ENCODE measurements at places on chromosomes 12 and 14.

DNA sequence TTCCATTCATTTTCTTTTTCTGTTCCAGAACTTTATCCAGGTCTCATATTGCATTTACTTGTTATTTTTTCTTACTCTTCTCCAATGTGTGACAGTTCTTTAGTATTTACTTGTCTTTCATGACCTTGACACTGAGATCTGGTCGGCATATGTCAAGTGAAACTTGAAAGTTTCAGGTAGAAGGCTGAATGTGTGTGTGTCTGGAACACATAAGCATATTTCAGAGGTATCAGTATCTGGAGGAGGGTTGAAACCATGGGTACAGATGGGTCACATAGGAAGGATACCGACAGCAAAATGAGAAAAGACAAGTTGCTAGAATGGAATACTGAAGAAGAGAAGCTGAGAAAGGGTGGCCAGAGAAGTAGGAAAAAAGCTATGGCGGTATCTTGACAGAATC is 22.5 kb upstream of the PTGDR start:
- DNase-seq = no peak

- no peak for DNase-seq
Measured at GRCh38 chr12:113277511-113277910, 56.2 kb downstream of the TPCN1 start.

DNA sequence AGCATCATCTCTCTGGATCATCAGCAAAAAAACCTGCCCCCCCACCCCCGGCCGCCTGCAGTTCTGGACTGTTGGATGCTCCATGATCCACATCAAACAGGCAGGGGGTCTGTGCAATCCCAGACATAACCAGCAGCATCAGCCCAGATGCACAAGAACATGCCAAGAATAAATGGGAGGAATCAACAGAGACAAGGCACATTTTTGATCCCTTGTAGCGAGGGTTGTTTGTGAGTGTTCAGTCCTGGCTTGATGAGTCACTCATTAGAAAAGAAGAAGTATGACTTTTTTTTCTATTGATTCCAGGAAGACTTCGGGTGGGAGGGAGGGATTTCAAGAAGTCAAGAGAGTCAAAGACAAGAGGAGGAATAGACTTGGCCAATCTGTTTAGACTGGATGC is 244.2 kb downstream of the KSR2 start:
- DNase-seq = no peak

- no peak for DNase-seq
Measured at GRCh38 chr12:22105542-22105941, 59.5 kb downstream of the CMAS start.

- DNase-seq = no peak
Measured at GRCh38 chr14:26209699-26210098, 388.1 kb downstream of the NOVA1 start.

DNA sequence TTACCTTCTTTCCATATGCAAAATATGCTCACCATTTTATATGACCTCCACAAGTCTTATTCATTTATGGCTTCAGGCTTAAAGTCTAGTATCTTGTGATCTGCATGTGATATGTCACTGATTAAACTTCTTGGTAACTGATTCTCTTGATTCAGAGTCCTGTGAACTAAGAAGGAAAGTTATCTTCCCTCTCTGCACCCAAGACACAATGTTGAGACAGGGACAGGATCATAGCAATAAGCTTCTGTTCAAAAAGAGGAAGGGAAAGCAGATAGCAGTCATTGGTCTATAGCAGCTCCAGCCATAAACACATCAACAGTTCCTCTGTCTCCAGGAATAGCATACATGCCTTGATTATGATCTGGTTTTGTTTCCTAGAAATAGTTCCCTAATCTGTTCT is 103.1 kb downstream of the UNC79 start:
- no peak for DNase-seq

- DNase-seq = no peak
Measured at GRCh38 chr14:69850736-69851112, 28.5 kb upstream of the SMOC1 start.

GRCh38 chr14:35215110-35215813 is 76.9 kb upstream of the PSMA6 start:
- no peak for DNase-seq

- no peak for DNase-seq
Measured at GRCh38 chr12:96402061-96402460, 1.8 kb upstream of the CDK17 start.

- DNase-seq = no peak
Measured at GRCh38 chr14:104536942-104537612, 42.5 kb upstream of the C14orf180 start.

GRCh38 chr12:1044696-1045095 is 53.7 kb downstream of the ERC1 start:
- DNase-seq = no peak

DNA sequence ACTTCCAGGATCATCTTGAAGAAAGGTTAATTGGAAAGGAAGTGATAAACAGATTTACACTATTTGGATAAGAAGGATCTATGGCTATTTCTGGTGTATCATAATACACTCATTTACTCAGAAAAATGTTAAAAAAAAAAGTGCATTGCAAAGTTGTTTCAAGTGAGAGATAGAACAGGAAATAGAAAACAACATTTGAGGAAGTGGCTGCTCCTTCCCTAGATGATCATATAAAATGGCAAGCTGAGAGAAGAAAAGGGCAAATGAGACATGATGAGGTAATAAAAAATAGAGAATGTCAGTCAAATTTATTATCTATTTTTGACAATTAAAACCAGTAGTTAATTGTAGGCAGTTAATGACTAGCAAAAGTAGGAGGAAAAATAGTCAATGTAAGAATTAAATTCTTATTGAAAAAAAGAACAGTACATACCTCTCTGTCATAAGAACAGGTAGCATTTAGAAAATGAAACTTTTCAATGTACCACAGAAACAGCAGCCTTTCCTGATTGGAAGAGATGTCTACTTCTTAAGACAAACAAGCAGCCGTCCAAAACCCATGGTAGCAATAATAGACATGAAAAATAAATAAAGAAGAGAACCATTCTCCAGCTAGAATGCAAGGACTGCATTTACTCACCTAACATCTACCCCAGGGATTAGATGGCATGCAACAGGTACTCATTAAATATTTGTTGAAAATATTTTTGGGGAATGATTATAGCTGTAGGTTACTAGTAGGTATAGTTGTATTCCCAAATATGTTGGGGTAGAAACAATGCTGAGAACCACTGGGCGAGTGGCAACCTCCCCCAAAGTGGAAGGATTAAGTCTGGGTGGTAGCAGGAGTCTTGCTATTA is 63.9 kb upstream of the GRIP1 start:
- no peak for DNase-seq

DNA sequence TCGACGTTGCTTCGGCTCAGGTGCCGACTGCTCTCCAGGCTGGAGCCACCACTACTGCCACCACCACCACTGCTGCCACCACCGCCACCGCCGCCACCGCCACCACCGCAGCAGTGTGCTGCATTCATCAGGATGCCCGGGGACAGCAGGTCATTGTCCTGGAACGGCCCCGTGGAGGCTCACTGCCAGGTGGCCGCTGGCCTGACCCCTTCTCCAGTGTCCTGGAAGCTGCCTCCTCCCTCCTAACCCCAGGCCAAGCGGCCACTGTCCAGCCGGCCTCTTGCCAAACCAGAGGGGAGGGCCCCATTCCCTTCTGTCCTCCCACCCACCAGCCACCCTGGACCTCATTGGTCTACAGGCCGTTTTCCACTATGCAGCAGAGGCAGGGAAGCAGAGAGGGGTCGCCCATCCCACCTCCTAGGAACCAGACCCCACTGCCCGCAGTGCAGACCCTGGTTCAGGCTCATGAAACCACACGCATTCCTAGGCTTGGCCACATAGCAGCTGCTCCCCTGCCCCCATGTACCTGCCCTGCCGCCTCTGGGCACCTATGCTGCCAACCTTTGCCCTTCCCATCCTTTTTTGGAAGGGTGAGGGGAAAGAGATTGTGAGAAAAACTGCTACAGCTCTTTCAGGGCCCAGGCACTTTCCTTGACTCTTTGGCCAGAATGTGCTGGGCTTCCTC is 15.2 kb downstream of the ARL6IP4 start:
- no peak for DNase-seq

DNA sequence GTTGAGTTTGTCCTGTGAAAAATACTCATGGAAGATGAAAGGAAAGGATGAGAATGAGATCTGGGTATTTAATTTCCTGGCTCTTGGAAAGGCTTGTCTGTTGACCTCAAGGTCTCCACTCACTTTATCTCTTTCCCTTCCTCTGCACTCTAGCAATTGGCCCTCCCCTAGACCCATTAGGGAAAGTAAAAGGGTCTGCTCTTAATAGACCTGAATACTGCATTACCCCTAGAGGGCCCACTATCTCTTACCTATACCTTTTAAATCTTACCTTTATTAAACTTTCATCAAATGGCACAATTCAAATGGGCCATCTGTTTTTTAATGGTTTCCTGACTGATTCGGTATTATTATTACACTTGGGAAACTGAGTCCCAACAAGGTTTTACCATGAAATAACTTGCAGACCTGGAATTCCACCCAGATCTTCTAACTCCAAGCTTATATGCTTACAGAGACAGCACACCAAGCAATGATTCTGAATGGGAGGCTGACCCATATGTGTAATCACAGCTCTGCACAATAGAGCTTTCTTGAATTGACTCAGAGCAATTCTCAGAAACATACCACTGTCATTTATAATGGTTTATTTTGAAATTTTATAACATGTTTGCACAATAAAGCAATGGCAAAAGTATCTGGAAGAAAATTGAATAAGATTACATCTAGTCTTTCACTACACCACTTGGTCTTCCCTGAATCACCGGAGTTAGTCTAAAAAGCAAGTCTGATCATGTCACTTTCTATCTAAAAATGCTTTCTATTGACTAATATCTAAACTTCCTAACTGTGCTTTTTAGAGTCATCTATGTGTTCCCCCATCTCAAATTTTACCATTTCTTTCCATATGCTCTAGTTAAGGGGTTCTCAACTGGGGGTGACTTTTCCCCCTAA is 618.5 kb downstream of the NRXN3 start:
- no peak for DNase-seq

DNA sequence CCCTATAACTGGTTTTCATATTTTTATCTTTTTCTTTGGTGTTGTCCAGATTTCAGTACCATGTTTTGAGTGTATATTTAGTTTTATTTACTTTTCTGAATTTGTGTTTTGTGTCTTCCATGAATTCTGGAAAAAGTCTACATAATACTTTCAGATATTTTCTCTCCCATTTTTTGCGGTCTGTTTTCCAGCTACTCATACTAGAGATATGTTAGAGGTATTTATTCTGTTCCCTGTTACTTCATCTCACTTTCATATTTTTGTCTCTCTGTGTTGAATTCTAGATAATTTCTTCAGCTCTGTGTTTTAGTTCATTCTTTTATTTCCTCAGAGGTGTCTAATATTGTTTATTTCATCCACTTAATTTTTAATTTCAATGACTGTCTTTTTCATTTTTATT is 74.2 kb downstream of the IFT81 start:
- DNase-seq = no peak

DNA sequence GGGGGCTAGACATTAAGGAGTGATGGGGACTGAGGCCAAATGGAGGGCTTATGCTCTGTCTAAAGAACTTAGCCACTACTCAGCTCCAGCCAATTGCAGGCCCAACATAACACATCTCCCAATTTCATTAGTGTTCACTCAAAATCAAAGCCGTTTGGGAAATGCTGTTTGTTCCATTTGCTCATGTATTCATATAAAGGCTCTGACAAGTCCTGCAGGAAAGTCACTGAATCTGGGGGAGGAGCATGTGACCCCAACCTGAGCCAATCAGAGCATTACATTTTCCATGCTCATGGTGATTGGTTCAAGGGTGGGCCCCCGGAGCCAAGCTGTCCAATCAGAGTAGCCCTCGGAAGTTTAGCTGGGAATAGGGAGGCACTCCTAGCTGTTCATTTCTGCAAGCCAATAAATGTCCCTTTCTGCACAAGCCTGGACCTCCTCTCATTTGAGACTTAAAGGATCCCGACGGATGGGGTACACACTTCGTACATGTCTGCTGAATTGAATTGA is 20.9 kb downstream of the SDSL start:
- DNase-seq = no peak

DNA sequence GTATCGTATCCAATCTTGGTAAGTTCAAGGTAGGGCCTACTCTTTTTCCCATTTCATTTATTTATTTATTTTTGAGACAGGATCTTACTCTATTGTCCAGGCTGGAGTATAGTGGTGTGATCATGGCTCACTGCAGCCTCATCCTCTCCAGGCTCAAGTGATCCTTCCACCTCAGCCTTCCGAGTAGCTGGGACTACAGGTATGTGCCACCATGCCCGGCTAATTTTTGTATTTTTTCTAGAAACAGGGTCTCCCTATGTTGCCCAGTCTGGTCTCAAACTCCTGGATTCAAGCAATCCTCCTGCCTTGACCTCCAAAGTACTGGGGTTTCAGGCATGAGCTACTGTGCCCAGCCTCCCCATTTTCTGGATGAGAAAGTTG is 57.2 kb downstream of the CLMN start:
- DNase-seq = no peak

DNA sequence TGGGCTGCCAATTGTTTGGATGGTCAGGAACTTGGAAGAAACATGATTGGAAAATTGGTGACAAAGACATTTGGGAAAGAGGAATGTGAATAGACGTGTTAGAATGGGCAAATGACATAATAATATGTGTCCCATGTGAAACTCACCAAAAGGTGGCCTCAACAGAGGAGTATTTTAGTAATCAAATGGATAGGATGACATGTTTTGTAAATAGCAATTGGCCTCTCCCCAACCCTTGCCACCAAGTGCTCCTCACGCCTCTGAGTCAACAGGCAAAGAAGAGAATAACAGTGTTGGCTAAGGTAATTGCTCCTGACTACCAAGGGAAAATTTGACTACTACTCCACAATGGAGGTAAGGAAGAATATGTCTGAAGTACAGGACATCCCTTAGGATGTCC is 81.4 kb downstream of the ATXN7L3B start:
- DNase-seq = no peak

- DNase-seq = no peak
Measured at GRCh38 chr12:116880213-116880816, 926 bp downstream of the HRK start.

DNA sequence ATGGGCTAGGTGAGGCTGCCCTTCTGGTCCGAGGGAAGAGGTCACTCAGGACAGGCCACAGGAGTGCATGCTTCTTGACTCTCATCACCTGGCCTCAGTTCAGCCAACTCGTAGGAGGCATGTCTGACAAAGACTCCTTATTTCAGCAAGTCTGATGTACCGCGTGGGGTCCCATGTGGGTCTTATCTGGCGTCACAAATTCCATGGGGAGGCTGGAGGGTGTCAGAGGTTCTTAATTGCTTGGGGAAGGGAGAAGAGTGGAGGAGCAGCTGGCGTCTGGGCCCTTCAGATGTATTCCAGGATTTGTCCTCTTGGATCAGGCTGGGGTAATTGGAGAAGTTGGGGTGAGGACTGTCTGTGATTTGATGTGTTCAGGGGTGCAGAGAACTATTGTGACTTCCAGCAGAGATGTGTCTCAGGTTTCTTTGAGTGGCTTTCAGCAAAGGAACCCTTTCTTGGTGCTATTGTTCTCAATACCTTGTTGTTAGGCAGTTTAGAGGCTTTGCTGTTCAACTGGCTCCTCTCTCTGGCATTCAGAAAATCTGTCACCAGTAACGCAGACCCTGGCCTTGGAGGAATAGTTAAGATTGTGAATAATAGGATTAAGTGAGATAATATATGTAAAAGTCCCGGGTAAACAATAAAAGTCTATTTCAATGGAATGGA is 60.1 kb downstream of the SUSD6 start:
- no peak for DNase-seq

GRCh38 chr12:47811072-47811396 is 8.7 kb downstream of the HDAC7 start:
- no peak for DNase-seq

GRCh38 chr12:40156021-40156764 is 50.3 kb upstream of the SLC2A13 start:
- DNase-seq = no peak
